Neural progenitor cell (in vitro differentiated cells): ENCODE measurements at places on chromosomes 2 and 18. TPM values are rescaled to one million over a fixed set of nuclear protein-coding genes. Genes with fewer than 3 reads are reported as not detected.

Gene UNC80
- total RNA-seq: 0.93 and 1.9 TPM in 2 replicates

DNA sequence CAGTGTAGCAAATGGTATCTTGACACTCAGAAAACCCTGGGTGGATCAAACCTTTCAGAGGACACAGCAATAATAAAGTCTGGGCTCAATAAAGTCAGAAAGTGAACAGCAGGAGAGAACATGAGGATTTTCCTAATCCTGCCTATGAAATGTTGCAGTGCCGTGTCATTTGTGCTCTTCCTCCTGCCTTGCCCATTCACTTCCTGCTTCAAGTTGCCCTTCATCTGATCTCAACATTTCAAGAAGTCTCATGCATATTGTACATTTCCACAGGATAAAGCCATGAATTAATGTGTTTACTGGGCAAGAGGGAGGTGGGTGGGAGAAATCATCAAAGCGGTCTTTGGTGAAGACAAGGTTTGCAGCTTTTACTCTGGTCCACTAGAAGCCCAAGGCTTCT is 51.1 kb upstream of the STPG4 start:
- H3K4me1 ChIP-seq: no peaks in the 10 kb centered on the region
- no peak for DNase-seq
- H3K27ac ChIP-seq: no peak overlapping the region
- H3K27me3 ChIP-seq: no peaks in the 10 kb centered on the region
- no peaks in the 10 kb centered on the region for H3K36me3 ChIP-seq

DNA sequence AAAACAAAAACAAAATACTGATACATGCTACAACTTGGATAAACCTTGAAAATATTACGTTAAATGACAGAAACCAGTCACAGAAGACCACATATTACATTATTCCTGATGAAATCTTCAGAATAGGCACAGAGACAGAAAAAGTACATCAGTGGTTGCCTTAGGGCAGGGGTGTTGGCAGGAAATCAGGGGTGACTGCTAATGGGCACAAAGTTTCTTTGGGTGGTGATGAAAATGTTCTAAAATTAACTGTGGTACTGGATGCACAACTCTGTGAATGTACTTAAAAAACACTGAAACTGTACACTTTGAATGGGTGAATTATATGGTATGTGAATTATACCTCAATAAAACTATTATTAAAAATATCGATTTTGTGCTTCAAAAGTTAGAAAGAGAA is 16.6 kb downstream of the NCKAP1 start:
- DNase-seq: no peak
- H3K27me3 ChIP-seq: no peaks in the 10 kb centered on the region
- no peak overlapping the region for H3K4me3 ChIP-seq
- H3K27ac ChIP-seq: no peak overlapping the region

DNA sequence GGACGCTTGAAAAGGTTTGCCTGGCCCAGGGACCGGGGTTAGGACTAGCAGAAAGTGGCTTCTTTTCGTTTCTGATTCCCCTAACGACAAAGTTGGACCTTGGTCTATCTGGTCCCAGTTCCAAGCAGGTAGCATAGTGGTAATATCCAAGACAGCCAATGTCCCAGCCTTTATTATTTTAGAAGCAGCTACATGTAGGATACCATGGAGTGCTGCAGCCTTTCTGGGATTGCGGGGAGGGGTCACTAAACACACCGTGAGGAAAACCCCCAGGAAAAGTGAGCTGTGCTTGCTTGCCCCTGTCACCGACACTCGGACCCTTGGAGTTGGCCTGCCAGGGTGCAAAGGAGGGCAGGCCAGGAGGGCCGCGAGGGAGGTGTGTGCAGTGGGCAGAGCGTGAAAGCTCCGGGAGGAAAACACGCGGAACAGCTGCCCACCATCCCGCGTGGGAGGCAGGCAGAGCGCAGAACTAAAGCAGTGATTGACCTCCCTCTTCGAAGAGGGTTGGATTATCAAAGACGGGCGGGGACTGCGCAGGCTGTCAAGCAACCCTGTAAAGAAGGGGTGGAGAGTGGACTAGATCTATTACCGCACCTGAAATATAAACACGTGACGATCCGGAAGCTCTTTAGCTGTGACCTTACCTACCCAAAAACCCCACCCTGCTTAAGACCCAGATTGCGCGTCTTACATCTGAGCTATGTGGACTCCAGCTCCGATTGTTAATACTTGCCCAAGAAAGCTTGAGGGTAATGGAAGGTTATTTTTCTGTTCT is 624 bp upstream of the MAP4K3 start:
- H3K4me3 ChIP-seq: peak overlapping the region; percentile 82
- no peaks in the 10 kb centered on the region for H3K36me3 ChIP-seq
- peaks cover 8% of the 10 kb centered on the region for H3K27me3 ChIP-seq
- peak; percentile 20 for DNase-seq
- H3K4me1 ChIP-seq: peaks cover 32% of the 10 kb centered on the region

- H3K27me3 ChIP-seq: no peaks in the 10 kb centered on the region
- DNase-seq: peak; percentile 57
- no peaks in the 10 kb centered on the region for H3K36me3 ChIP-seq
- H3K4me3 ChIP-seq: peak within 1 kb of the TSS; percentile 13
Observed at GRCh38 chr2:169509298-169509885, at the start of gene KLHL41. KLHL41 (plus strand) TSS chr2:169509702; CDS start chr2:169509779, 77 bp downstream.

- H3K27ac ChIP-seq: no peak overlapping the region
- DNase-seq: no peak
- no peak overlapping the region for H3K4me3 ChIP-seq
- H3K36me3 ChIP-seq: no peaks in the 10 kb centered on the region
- no peaks in the 10 kb centered on the region for H3K27me3 ChIP-seq
Observed at GRCh38 chr18:59012815-59013705, 126.6 kb upstream of the SEC11C start.

GRCh38 chr2:74700643-74701372 is 46.8 kb downstream of the SEMA4F start:
- H3K4me1 ChIP-seq: no peaks in the 10 kb centered on the region
- H3K27me3 ChIP-seq: no peaks in the 10 kb centered on the region
- no peaks in the 10 kb centered on the region for H3K36me3 ChIP-seq
- H3K4me3 ChIP-seq: no peak overlapping the region
- DNase-seq: no peak

Gene SLC9A4
- not detected in 2 replicates for total RNA-seq

GRCh38 chr2:174338671-174339560 is 4.2 kb downstream of the SP9 start:
- H3K4me3 ChIP-seq: no peak overlapping the region
- H3K27ac ChIP-seq: no peak overlapping the region
- H3K4me1 ChIP-seq: peaks cover 42% of the 10 kb centered on the region
- peak; percentile 79 for DNase-seq
- peaks cover 100% of the 10 kb centered on the region for H3K27me3 ChIP-seq

DNA sequence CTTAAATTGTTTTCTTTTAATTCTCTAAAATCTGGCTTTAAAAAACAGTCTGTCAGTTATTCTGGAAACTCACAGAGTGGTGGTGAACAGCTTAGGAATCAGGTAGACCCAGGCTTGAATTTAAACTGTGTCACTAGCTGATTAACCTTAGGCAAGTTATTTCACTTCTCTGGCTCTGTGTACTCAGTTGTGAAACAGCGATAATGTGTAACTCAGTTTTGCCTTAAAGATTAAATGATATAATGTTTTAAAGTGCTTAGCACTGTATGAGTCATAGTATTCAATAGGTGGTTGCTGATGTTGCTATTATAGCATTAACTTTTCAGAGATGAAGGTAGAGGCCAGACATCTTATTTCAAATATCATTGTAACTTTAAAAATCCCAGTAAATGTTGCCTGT is 40.7 kb downstream of the PKP4 start:
- H3K36me3 ChIP-seq: no peaks in the 10 kb centered on the region
- no peak for DNase-seq
- no peak overlapping the region for H3K27ac ChIP-seq
- no peaks in the 10 kb centered on the region for H3K27me3 ChIP-seq
- H3K4me1 ChIP-seq: peaks cover 19% of the 10 kb centered on the region
- H3K4me3 ChIP-seq: no peak overlapping the region

DNA sequence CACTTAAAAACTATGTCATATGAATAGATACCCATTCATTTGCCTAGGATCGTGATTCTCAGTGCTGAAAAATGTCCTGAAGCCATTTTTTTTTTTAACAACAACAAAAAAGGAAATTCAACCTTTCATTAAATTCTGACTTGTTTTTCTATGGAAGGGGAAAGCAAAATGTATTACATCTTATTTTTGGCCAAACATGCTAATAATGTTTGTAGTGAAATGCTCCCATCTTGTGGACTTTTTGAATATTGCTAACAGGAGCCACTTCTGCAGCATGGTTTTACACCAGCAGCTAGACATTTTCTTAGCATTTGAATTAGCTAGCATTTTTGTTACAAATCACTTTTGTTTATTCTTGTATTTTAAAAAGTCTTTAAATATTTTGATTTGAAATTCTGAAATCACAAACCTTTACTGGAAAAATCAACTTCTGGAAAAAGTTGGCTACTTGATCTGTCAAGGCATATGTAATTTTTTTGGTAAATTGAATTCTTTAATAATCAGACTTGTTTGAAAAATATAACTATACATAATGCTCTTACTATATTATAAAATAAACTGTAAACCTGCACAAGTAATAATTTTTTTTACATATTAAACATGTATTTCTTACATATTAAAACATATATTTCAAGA is 75.8 kb downstream of the KIDINS220 start:
- DNase-seq: peak; percentile 42
- no peak overlapping the region for H3K27ac ChIP-seq
- no peaks in the 10 kb centered on the region for H3K36me3 ChIP-seq
- no peaks in the 10 kb centered on the region for H3K4me1 ChIP-seq
- H3K4me3 ChIP-seq: no peak overlapping the region

Gene TBR1
- total RNA-seq: 0.09 TPM in 1 of 2 replicates, not detected in the other

- H3K36me3 ChIP-seq: no peaks in the 10 kb centered on the region
- H3K4me1 ChIP-seq: peaks cover 10% of the 10 kb centered on the region
- no peak overlapping the region for H3K27ac ChIP-seq
- no peaks in the 10 kb centered on the region for H3K27me3 ChIP-seq
Observed at GRCh38 chr2:203913947-203914346, 22.6 kb upstream of the ICOS start.

- H3K36me3 ChIP-seq: no peaks in the 10 kb centered on the region
- no peaks in the 10 kb centered on the region for H3K27me3 ChIP-seq
- peaks cover 48% of the 10 kb centered on the region for H3K4me1 ChIP-seq
- no peak overlapping the region for H3K27ac ChIP-seq
- DNase-seq: peak; percentile 69
Observed at GRCh38 chr2:134774786-134775641, 56.2 kb upstream of the TMEM163 start.

- no peaks in the 10 kb centered on the region for H3K4me1 ChIP-seq
- no peak for DNase-seq
- no peak overlapping the region for H3K27ac ChIP-seq
- H3K27me3 ChIP-seq: no peaks in the 10 kb centered on the region
- H3K36me3 ChIP-seq: peaks cover 6% of the 10 kb centered on the region
- H3K4me3 ChIP-seq: no peak overlapping the region
Observed at GRCh38 chr18:27164905-27165304, 20.2 kb downstream of the CHST9 start.

Gene EIF2AK2
- total RNA-seq: 22.3 and 35.3 TPM in 2 replicates

- no peaks in the 10 kb centered on the region for H3K36me3 ChIP-seq
- H3K4me3 ChIP-seq: peak within 1 kb of the TSS; percentile 77
- H3K27ac ChIP-seq: no peak within 1 kb of the TSS
Observed at GRCh38 chr2:212538305-212539071, at the start of gene ERBB4. ERBB4 (minus strand) TSS chr2:212538802; CDS start chr2:212538530, 272 bp downstream.

Gene INPP5D
- 2.9 and 4.2 TPM in 2 replicates for total RNA-seq

Gene MLPH
- total RNA-seq: not detected in 2 replicates

Gene SPC25
- total RNA-seq: 38.9 and 60.0 TPM in 2 replicates

Gene ST8SIA5
- total RNA-seq: 0.03 and 0.04 TPM in 2 replicates

Gene SERPINB13
- total RNA-seq: not detected in 2 replicates

DNA sequence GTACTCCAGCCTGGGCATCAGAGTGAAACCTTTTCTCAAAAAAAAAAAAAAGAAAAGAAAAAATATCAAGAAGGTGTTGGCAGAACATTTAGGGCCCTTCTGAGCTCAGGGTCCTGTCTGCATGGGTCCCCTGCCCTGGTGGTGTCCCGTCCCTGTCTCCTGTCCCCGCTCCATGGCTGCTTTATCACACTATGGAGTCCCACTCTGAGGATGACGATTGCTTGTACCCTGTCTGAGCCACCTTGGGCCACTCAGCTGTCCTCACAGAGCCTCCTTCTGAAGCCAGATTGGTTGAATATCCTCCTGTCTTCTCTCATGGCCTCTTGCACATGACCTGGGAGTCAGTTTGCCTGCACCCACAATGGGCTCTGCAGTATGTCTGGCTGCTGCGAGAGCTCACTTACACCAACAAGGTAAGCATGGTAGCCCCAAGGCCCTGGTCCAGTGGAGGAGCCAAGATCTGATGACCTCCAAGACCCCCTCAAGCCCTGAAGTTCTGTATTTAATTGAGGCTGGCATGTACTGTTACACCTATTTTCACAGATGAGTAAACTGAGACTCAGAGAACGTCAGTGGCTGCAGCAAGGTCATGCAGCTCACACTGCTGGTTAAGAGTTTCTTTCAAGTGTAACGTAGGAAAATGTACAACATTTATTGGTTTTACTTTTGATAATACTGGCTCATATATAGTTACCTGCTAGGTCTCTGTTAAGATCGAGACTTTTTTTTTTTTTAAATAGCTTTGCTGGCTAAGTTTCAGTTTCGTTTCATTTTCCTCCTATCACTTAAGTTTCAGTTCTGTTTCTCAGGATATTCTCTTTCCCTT is 16.9 kb upstream of the ZCCHC2 start:
- no peak overlapping the region for H3K4me3 ChIP-seq
- H3K36me3 ChIP-seq: no peaks in the 10 kb centered on the region
- no peaks in the 10 kb centered on the region for H3K27me3 ChIP-seq
- DNase-seq: no peak
- no peak overlapping the region for H3K27ac ChIP-seq
- H3K4me1 ChIP-seq: no peaks in the 10 kb centered on the region

Gene MGAT4A
- 6.1 and 8.0 TPM in 2 replicates for total RNA-seq

Gene TEKT4
- not detected in 2 replicates for total RNA-seq

DNA sequence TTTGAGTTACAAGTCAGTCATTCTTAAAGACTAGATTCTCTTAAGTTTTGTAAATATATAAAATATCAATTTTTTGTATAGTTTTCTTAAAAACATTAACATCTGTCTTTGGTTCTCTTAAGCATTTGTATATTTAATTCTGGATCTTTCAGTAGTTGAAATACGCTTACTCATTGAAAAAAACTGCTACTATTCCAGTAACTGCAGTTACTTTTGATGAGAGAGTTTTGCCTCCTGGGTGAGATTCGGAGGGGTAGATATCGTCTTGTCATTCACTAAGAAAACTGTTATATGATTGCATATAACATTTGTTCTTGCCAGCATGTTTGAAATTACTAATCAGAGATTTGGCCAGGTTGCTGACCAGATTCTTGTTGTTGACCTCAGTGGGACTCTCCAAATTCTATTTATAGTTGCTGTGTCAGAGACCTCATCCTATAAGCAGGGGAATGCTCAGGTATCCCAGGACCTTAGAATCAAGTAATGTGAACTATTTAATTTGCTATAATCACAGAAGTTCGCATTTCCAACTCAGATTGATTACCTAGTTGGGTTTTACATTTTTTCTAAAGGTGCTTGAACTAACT is 7.9 kb downstream of the AGPS start:
- H3K4me1 ChIP-seq: no peaks in the 10 kb centered on the region
- DNase-seq: no peak
- H3K4me3 ChIP-seq: no peak overlapping the region

DNA sequence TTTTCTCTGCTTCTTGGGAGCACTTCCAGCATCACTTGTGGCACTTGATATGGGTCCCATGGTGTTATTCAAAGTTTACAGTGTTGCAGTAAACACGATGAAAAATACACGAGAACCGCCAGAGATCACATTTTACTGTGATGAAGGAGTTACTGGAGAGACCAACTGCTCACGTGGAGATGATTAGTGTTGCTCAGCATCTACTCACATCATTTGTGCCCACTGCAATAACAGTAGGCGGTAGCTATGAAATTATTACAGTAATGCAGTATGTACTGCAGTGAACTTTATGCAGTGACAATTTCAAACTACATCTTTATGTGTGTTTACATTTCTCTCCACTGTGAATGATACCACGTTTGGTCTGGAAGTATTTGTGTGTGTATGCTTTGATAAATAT is 93.5 kb downstream of the SLC4A3 start:
- no peak overlapping the region for H3K27ac ChIP-seq
- no peaks in the 10 kb centered on the region for H3K4me1 ChIP-seq
- H3K4me3 ChIP-seq: no peak overlapping the region
- H3K36me3 ChIP-seq: no peaks in the 10 kb centered on the region
